ENCODE measurements at places on chromosomes 1 and 21.

- no peak for DNase-seq
Measured at GRCh38 chr1:184608990-184609389, 145.7 kb downstream of the EDEM3 start.

DNA sequence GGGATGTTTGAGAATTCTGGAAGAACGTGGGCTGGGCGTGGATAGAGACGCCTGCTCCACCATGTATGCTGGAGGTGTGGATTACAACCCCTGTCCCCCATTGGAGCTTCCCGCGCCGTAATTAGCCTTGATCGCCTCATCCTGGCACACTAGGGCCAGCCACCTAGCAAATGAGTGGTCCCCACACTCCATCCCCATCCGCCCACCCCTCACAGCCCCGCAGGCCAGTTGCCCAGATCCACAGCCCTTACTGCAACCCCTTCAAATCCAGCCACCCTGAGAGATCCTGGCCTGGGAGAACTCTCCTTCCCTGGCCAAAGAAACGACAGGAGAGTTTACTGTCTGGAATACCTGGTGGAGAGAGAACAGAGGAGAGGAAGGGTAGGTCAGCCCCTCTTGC, 375 bp upstream of the GJA4 start:
- DNase-seq: no peak

DNA sequence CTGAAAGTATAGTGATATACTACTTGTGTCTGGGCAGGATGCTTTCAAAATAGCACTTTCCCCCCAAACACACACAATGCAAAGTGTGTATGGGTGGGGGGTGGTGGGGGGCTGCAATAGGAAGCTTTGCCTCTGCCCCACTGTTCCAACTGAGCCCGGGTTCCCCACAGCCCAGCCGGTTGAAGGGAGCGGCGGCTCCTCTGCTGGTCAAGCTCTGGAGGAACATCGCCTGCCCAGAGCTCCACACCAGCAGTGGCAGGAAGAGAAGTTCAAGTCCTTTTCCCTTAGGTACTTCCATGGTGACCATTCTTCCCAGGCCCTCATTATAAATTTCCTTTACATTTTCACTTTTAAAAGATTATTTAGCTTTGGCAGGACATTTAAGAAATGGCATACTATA, 74.9 kb downstream of the CAPZB start:
- DNase-seq: no peak

DNA sequence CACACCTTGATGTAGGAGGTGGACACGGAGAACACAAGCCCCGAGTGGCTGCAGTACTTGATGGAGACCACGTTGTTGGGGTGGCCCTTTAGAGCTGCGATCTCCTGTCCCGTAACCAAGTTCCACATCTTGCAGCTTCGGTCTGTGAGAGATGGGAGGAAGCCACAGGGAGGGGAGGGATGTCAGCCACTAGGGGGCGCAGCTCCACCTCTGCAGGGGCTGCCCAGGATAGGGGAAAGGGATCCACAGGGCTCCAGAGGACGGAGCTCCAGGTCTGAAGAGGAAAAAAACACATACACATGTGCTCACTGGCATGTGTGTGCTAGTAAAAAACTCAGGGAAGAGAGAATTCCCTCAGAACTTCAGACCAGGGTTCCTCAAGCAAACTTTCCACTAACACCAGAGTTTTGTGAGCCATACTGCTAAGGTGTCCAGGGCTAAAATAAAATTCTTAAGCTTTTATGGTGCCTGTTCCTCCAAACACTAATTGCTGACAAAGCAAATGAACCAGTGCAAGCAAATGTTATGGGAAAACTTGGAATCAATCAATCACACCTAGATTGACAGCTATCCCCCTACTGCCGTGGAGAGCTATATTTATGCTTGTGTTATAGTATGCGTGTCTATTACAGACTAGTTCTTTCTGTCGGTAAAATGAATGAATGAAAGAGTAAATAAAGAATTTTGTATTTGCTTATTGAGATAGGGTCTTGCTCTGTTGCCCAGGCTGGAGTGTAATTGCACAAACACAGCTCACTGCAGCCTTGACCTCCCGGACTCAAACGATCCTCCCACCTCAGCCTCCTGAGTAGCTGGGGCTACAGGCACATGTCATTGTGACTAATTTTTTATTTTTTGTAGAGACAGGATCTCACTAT, 43.7 kb downstream of the KIF21B start:
- no peak for DNase-seq

DNA sequence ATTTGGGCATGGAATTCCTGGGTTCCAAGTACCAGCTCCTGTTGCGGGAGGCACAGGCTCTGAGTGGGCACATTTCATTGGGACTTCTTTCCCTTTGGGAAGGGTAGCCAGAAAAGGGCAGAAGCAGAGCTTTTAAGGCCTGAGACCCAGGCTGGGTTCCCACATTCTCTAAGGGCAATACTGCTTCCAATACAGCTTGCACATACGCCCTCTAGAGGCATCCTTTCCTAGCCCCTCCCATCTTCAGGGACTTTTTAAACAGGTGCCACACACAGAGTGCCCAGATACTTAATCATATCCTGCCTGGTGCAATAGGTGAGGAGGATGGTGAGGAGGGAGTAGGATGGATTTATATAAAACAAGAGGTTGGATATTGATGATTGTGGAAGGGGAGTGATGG, 5.7 kb downstream of the GPR88 start:
- no peak for DNase-seq

DNA sequence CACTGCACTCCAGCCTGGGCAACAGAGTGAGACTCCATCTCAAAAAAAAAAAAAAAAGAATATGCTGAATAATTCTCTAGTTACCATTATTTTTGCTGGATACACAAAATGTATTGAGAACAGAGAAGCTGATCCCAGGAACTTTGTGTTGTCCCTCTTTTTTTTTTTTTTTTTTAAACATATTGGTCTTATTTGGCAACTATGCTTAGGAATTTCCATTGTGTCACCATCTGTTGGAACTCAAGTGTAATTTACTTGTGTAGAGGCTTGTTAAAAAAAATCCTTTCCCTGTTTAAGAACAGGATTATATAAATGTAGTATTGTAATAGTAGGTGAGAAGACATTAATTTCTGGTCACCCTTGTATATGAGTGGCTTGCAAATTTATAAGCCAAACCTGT, 28.6 kb downstream of the CAMSAP2 start:
- DNase-seq: no peak

DNA sequence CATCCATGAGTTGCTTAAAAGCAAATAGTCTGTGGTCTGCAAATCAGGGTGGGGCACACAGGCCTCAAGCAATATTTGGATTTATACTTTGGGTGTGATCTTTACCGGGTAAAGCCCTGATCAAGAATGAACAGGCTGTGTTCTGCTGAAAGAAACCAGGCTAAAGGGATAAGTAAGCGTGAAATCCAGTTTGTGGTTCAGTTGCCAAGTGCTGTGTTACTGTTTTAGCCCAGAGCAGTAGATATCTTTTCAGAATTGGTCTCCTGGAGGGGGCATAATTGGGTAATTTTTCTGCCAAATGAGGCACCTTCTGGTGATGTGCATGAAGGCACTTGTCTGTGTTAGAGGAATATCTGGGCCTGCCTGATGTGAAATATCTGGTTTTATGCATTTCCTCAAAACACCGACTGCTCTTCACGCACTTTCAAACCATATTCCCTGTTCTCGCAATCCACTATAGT, 21.4 kb downstream of the AIM2 start:
- no peak for DNase-seq

- DNase-seq: no peak
Measured at GRCh38 chr1:97942161-97943123, 21.6 kb upstream of the DPYD start.

- DNase-seq: no peak
Measured at GRCh38 chr1:109567877-109568672, 19.7 kb downstream of the GNAI3 start.

DNA sequence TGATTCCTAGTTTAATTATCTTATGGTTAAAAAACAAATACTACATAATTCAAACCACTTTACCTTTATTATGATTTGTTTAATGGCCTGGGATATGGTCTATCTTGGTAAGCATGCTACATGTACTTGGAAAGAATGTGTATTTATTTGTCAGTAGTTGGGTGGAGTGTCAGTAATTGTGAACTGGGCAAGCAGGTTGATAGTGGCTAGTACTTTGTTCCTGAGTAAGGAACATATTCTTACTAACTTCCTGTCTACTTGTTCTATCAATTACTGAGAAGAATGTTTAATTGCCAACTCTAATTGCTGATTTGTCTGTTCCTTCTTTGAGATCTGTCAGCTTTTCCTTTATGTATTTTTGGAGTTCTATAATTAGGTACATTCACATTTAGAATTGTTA, 49.2 kb upstream of the ABCG1 start:
- no peak for DNase-seq
